Stimulated activated CD4-positive, alpha-beta T cell treated with anti-CD3 and anti-CD28 coated beads, Interleukin-15, amount 100 ng/mL, for 24 hours (primary cell): ENCODE measurements at places on chromosomes 16 and 17.
A peak's percentile ranks its signal among the peaks of the same experiment; 100 is the strongest.

- DNase-seq = no peak
Measured at GRCh38 chr17:670286-670685, 44.4 kb downstream of the VPS53 start.

DNA sequence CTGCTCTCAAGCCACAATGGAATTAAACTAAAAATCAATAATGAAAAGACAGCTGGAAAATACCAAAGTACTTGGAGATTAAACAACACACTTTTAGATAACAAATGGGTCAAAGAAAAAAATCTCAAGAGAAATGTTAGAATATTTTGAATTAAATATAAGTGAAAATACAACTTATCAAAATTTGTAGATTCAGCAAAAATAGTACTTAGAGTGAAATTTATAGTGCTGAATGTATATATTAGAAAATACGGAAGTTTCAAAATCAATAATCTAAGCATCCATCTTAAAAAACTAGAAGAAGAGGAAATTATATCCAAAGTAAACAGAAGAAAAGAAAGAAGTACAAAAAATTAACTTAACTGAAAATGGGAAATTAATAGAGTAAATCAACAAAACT is 179.2 kb upstream of the CDH11 start:
- no peak for DNase-seq

DNA sequence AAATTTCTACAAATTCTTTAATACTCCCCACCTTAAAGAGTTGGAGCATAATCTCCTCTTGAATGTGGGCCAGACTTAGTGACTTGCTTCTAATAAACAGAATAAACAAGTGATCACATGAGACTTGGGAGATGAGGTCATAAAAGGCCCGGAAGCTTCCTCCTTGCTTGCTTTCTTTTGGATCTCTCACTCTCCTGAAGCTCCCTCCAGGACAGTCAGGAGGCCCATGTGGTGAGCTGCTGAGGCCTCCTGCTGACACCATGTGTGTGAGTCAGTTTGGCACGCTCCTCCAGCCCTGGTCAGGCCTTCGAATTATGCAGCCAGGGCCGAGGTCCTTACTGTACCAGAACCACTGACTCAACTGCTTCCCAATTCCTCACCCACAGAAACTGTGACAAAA is 53.2 kb downstream of the NDEL1 start:
- DNase-seq = no peak

DNA sequence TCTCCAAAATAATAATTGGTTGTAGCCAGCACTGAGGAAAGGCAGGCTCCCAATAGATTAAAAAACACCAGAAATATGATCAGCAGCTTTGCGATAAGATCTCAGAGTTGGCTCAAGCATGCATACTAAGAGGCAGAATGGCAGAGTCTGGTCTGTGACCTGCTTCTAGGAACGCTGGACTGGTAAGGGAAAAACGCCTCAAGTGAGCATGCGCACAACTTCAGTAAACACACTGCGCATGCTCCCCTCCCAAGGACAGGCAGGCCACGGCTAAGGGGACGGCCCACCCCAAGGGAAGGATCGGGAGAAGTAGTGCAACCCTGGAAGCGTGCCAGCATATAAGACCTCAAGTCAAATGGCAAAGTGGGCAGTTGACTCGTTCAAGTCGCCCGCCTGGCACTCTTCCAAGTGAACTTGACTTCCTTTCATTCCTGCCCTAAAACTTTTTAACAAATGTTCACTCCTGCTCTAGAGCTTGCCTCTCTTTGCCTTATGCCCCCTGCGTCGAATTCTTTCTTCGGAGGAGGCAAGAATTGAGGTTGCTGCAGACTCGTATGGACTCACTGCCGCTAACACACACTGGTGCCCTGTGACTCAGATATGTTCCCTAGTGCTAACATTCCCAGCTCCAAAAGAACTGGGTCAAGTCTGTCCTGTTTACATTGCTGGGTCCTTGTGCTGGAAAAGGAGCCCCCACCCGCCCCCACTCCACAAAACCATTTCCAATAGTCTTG is 22.4 kb upstream of the PRM1 start:
- DNase-seq = no peak

- DNase-seq = no peak
Measured at GRCh38 chr17:40909755-40910154, 24.7 kb upstream of the KRT20 start.

- DNase-seq = peak; percentile 80
Measured at GRCh38 chr17:60036796-60037677, 41.7 kb downstream of the HEATR6 start.

- DNase-seq = no peak
Measured at GRCh38 chr16:88325976-88326375, 56.8 kb upstream of the ZNF469 start.

DNA sequence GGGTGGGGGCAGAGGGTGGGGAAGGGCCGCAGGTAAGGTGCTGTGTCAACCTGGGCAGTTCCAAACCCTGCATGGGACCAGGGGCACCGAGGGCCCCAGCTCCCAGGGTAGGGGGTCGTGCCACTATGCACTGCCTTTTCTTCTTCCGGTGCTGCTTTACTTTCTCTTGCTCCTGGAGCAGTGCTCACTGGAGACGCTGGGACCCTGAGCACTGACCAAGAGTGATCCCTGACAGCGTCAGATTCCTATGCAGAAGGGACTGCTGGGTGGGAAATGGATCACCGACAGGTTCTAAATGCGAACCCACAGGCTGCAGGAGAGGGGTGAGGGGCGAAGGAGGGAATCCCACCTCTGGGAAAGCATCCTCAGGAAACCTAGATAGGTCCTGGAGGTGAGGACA is 470.1 kb downstream of the SOX9 start:
- no peak for DNase-seq

- DNase-seq = peak; percentile 58
Measured at GRCh38 chr17:8041249-8041928, 2.5 kb downstream of the ALOX15B start.

DNA sequence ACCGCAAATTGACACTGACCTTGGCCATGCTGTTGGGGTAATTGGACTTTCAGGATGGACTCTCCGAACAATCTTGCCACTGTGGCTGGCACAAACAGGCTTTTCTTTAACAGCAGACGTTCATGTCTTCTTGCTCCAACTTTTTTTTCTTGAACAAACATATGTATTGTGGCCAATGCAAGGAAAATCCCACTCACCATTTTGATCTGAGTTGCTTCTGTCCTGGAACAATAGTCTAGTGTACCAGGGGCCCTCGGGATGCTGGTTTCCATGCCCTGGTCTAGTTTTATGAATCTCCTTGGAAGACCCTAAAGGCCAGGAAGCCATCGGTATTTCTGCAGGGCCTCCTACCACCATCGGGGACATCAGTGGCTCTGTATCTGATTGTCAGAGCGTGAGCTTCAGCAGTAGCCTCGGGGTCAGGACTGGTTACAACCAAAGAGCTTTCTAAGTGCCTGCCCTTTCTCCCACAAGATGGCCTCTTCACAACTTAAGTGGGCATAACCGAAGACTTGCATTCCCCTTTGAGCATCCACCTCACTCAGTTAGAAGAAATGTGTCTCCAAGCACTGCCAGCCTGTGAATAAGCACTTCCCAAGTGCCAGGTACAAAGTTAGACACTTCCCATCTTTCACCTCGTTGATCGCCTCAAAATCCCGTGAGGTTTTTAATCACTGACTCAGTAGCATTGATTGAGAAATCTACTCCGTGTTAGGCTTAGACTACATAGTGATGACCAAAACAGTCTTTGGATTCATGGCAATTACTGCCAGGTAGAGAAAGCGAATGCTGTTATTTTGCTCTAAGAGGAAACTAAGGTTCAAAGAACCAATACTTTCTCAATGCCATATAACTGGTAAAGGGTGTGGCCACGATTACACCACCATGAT is 87.0 kb upstream of the TBX2 start:
- DNase-seq = no peak

DNA sequence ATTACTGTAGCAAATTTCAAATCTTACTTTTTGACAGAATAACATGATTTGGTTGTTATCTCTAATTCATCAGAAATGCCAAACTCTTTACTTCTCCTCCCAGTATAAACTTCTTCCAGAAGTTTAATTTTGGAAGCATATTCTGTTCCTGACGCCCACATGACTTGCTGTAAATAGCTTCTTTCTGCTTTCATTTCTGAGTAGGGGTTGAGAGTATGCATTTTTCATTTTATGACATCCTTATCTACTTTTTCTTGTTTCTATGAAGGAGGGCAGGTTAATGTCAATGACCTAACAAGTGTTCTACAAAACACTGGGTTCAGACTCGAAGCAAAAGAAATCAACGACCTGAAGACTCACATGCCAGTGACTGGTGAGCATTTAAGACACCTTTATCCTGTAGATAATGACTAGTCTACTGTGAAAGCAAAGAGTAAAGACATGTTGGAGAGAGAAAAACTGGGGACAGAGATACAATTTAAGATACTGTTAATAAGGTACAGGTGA is 36.5 kb upstream of the EFCAB3 start:
- no peak for DNase-seq

DNA sequence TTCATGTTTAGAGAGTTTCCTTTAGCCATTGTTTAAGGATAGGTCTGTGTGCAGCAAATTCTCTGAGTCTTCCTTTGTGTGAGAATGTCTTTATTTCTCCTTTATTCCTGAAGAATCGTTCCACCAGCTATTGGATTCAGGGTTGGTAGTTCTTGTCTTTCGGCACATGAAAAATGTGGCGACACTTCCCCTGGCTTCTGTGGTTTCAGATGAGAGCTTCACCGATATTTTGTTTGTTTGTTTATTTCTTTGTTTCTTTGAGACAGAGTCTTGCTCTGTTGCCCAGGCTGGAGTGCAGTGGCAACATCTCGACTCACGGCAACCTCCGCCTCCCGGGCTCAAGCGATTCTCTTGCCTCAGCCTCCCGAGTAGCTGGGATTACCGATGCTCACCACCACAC is 18.6 kb downstream of the MPO start:
- no peak for DNase-seq

DNA sequence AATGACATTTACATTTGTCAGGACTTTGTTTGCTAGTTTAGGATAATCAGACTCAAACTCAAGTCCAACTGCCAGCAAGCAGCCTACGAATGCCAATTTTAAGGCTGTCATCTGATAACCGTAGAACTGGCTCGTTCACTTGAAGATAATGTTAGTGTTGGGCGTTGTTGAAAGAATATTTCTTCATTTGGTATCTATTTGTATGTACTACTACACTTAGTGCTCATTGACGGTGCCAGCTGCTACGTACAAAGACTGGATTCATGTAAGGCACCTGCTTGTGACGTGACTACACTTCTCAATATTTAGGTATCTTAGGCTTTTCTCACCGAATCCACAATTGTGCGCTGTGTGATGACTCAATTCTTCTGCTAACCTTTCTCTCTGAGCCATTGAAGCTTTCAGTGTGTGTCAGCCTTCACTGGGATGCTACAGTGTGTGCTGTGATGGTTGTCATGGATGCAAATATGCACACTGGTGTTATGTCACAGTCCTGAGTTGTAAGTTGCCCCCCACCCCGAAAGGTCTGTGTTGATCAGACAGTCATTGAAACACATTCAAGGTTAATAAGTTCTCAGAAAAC is 5.7 kb downstream of the ATP2C2 start:
- DNase-seq = no peak

- DNase-seq = no peak
Measured at GRCh38 chr17:78088529-78088928, 40.0 kb downstream of the TMC6 start.

DNA sequence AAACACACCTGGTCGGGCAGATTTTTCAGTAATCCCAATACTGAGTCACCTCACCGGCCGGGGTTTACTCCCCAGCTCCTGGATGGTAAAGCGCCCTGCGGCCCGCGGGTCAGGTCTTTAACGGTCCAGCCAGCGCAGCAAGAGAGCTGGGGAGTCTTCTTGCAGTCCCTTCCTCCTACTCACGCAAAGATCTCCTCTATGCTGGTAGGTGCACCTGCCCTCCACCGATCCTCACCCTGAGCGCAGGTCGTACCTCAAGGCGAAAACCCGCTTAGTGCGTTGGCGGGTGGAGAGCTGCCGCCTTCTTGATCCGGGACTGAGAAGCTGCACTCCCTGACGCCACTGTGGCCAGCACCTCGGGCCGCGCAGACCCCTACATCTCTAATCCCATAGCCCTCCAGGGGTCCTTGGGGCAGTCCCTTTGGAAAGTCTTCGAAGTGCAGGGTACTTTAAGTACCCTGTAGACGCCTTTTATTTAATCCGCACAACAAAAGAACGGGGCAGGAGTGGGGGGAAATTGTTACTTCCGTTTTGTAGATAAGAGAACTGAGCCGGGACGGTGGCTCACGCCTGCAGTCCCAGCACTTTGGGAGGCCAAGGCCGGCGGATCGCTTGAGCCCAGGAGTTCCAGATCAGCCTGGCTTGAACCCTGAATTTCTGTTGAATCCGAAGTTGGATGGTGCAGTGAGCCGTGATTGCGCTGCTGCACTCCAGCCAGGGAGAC is 10.4 kb upstream of the HOXB13 start:
- DNase-seq = no peak

GRCh38 chr17:74607221-74607620 is 15.1 kb upstream of the CD300LD start:
- DNase-seq = no peak

DNA sequence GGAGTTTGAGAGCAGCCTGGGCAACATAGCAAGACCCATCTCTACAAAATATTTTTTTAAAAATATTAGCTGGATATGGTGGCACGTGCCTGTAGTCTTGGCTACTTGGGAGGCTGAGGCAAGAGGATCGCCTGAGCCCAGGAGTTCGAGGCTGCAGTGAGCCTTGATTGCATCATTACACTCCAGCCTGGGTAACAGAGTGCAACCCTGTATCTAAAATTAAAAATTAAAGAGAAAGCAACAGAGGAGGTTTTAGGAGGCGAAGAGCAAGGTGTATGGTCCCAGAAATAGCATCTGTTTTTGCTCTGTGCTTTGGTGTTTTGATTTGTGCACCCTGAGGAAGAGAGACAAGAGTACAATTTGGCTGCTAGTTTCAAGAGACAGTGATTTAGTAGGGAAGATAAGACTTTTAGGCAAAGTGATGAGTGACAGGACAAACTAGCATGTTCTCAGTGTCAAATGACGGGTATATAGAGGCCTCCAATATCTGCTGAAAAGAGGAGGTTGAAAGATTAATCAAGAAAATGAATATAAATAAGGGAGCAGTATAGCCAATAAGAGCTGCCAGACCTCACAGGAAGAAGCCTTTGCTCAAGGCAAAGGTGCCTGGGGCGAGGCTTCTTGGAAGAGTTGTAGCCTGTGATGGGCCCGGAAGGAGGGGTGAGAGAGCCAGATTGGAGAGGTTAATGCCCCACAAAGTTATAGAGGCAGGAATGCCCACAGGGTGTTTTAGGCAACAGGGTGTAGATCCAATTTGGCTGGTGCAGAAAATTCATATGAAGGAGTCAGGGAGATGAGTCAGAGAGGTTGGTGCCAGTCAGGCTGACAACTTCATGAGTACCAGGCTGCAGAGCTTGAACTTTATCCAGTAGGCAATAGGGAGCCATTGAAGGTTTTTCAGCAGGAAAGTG is 11.4 kb downstream of the HLF start:
- no peak for DNase-seq

GRCh38 chr17:62791235-62791734 is 16.8 kb downstream of the MARCHF10 start:
- no peak for DNase-seq

DNA sequence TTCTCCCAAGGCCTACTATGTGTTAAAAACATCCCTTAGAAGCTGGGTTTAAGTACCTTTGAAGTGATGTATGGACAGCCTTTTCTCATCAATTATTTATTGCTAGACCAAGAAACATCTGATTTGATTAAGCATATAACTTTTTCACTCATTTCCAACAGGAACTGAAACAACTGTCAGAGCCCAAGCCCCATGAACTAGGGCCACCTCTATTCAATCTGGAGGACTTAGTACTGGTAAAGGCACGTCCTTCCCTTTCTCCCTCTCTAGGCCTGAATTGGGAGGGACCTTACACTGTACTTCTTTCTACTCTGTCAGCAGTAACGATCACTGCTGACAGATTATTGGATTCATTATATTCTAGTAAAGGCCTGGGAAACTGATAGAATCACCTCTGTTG is 612.0 kb upstream of the CDH8 start:
- no peak for DNase-seq
